Stimulated activated CD8-positive, alpha-beta memory T cell treated with anti-CD3 and anti-CD28 coated beads, Interleukin-4, amount 100 ng/mL, for 1 hour (primary cell): ENCODE measurements at places on chromosomes 6 and 20.

- DNase-seq, result no peak
Measured at GRCh38 chr6:15592610-15593009, 70.2 kb downstream of the DTNBP1 start.

GRCh38 chr6:90369024-90369519 is 72.4 kb upstream of the BACH2 start:
- DNase-seq, result no peak

- no peak for DNase-seq
Measured at GRCh38 chr20:25050082-25050481, 7.9 kb downstream of the ACSS1 start.

DNA sequence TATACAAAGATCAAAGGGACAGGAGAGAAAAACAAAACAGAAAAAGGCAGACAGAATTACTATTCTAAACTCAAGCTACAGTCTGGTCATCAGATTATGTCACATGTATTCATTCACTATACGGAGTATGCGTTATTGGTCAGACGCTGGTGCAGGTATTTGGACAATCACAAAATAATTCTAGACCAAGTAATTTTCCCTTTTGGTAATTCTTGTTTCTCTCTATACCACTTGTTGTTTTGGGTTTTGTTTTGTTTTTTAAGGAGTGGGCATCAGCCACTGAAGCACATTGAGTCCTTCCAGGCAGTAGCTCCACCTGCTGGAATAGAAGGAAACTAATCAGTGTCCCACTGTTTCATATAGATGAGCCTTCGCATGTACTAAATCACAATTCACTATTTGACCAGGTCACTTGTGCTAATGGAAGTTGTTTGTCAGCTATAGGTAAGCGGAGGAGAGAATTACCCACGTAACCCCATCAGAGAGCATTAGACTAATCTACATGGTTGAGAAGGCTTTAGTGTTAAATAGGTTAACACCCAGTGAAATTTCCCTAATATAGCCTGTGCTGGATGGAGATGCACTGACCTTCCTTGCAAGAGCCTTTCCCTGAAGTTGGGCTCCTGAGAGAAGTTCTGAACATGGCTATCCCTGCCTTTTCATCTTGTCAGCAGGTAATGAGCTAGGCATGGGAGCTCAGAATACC is 77.9 kb downstream of the TNFAIP3 start:
- no peak for DNase-seq

GRCh38 chr6:111642463-111643158 is 36.9 kb upstream of the TRAF3IP2 start:
- DNase-seq, result no peak

- no peak for DNase-seq
Measured at GRCh38 chr20:47668313-47669151, 116.7 kb downstream of the SULF2 start.

- DNase-seq, result no peak
Measured at GRCh38 chr6:137772541-137773250, 94.4 kb upstream of the TNFAIP3 start.

DNA sequence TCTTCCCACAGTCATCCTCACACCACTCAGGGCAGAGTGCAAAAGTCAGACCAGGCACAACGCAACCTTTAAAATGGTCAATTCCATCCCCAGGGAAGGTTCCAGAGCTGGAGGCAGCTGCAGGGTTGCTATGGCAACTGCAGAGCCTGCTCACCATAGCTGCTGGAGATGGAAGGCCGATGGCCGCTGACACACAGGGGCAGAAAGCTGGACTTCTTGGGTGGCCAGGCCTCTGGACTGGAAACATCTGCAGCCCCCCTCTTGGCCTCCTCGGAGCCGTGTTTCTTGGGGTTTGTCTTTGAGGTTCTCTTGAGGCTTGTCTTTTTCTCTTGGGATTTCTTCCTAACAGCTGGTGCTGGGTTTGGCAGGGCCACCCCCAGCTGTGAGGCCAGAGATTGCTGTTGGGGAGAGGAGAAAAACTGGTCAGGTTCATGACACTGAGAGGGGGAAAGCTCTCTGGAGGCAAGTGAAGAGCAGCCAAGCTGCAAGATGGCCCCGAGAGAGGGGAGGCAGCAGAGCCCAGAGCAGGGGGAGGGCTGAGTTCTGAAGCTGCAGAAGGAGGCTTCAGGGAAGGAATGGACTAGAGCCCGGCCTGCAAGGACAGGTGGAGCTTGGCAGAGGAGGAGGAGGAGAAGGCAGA is 10.2 kb downstream of the BNIP5 start:
- no peak for DNase-seq

DNA sequence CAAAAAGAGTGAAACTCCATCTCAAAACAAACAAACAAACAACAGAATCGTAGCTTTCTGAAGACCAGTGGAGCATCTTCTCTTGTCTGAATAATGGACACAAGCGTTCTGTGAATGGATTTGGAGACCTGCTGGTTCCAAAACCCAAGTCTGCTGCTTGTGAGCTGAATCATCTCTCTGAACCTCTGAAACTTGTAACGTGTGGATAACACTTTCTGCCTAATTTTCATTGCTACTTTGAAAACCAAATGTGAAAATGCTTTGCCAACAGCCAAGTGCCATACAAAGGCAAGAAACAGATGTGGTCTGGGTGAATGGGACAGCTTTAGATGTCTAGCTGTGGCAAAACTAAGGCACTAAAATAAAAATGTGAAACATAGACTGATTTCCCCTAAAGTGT is 44.3 kb downstream of the PHACTR1 start:
- no peak for DNase-seq

DNA sequence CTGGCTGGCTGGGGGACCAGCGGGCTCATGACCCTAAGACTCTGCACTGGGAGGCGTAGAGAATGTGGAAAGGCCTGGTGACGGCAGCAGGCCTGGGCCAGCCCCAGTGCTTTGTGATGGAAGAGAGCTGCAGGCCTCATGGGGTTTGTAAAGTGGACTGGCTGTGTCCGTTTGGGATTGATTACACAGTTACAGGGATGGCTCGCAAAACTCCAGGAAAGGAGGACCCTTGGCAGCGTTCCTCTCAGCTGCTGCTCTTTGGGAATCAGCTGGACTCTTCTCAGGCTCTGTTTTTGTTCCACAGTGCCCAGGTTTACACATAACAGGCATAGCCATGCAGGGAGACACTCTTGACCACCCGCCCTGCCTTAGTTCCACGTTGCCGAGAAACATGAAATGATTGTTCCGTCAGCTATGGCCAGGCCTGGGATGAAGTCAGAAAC is 89.0 kb downstream of the SLX4IP start:
- DNase-seq, result no peak

GRCh38 chr6:125188594-125189203 is 35.1 kb downstream of the TPD52L1 start:
- DNase-seq, result no peak

- no peak for DNase-seq
Measured at GRCh38 chr6:39841291-39841690, 49.1 kb downstream of the DAAM2 start.

DNA sequence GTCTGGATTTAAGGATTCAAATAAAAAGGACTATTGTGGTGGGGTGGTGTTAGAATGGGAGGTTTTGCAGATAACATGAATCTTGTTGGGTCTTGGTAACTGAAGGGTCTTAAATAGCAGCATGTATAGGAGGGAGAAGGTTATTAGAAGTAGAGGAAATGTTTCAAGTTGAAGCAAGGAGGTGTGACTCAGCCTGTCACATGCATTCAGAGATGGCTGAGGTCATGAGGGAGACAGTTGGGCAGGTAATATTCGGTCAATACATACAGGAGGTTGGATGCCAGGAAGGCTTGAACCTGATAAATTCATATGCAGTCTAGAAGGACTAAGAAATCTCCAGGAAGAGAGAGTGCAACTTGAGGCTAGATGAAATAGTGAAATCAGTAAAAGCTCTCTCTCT is 6.1 kb downstream of the KLHL31 start:
- no peak for DNase-seq

GRCh38 chr6:161162722-161163121 is 111.1 kb downstream of the AGPAT4 start:
- no peak for DNase-seq

- DNase-seq, result no peak
Measured at GRCh38 chr20:62433658-62434497, 6.5 kb upstream of the RBBP8NL start.

- no peak for DNase-seq
Measured at GRCh38 chr20:34222208-34222607, 19.0 kb upstream of the ASIP start.

DNA sequence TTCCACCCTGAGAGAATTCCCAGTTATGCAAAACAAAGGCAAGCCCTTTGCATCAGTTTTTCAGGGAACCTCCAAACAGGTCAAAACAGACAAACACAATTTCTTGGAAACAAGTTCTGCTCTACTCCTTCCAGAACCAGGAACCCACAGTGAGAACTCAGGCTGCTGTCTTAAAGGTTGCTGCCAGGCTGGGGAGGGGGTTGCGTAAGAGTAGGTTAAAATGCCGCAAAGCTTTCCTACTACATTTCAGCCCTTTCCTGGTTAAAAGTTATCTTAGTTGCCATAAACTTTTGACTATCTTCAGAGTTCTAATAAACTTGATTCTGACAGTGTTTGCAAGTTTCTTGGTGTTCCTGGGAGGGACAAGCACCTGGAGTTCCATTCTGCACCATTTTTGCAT is 33.8 kb downstream of the KPNA5 start:
- DNase-seq, result no peak

- DNase-seq, result no peak
Measured at GRCh38 chr6:138673346-138674014, 100.1 kb upstream of the CCDC28A start.

DNA sequence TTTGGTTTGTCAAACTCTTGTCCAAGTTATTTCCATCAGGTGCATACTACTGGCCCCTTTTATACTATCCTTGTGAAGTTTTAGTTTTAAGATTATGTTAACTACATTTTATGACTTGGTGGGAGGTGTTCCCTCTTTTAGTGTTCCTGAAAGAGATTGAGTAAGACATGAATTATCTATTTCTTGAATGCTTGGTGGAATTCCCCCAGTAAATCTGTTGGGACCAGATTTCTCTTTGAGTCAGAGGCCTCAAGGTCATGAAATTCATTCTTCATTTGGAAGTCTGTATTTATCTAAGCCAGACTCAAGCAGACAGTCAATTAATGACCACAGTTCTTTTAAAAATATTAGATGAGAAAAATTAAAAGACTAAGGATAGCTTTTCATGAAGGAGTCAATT is 81.3 kb downstream of the MOXD1 start:
- DNase-seq, result no peak

DNA sequence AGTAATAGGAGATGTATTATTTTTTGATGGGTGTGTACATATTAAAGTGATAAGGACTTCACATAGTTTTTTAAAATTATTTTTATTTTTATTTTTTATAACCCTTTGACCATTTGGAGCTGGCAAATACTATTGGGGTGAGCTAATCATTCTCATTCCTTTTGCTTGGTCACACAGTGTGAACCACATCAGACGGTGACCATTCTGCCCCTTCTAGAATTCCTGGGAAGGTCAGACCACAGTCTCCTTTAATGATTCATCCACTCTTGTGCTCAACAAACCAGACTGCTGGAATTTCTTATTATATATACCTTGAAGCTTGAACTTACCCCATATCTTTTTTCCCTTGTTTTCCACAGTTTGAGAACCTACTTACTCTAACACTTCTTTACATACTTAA is 23.9 kb upstream of the PRL start:
- no peak for DNase-seq

DNA sequence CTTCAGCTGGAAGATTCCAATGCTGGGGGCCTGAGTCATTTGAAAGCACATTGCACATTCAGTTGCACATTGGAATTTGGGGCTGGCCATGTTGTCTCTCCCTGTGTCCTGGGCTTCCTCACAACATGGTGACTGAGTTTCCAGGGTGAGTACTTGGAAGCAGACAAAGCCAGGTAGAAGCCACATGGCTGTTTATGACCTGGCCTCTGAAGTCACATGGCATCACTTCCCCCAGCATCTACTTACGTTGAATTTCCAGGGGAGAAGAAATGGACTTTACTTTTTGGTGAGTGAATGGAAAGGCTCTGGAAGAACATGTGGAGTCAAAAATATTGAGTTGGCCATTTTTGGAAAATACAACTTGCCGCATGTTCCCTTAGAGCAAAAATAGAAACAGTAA is 155.5 kb downstream of the LINC00237 start:
- no peak for DNase-seq

DNA sequence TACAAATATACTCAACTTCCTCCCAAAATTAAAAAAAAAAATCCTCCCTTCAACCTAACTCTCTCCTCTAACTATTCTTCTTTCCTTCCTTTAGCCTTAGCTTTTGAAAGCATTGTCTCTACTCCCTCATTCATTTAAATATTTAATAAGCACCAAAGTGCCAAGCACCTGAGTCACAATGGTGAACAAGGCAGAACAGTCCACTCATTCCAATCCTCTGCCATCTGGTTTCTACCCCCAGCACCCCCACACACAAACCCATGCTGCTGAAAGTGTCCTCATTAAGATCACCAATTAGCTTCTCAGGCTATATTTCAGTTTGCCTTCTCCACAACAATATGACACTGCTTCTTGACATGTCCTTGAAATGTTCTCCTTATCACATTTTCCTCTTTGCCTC is 76.3 kb downstream of the DTNBP1 start:
- no peak for DNase-seq
